ENCODE measurements at places on chromosomes 4 and X. TPM values are rescaled to one million over a fixed set of nuclear protein-coding genes. Genes with fewer than 3 reads are reported as not detected.

DNA sequence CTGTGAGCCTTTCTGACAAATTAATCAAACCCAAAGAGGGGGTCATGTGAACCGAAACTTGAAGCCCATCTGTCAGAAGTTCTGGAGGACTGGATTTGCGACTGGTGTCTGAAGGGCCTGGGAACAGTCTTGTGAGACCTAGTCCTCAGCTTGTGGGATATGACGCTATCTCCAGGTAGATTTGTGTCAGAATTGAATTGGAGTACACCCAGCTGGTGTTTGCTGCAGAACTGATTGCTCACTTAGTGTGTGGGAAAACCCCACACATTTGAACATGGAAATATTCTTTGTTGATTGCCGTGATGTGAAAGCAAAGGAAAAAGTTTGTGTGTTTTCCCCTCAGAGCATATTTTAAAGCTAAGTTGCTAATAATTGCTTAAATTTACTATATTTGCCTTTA, 30.3 kb upstream of the TMSB15B start:
- H3K36me3 ChIP-seq = no peaks in the 10 kb centered on the region
- H3K4me3 ChIP-seq = no peak overlapping the region
- no peaks in the 10 kb centered on the region for H3K4me1 ChIP-seq

Gene MAGEA11
- not detected for total RNA-seq

GRCh38 chr4:98673288-98673644, 14.9 kb upstream of the TSPAN5 start:
- DNase-seq = no peak
- no peaks in the 10 kb centered on the region for H3K36me3 ChIP-seq
- H3K4me1 ChIP-seq = no peaks in the 10 kb centered on the region
- H3K4me3 ChIP-seq = no peak overlapping the region
- no peaks in the 10 kb centered on the region for H3K27me3 ChIP-seq

DNA sequence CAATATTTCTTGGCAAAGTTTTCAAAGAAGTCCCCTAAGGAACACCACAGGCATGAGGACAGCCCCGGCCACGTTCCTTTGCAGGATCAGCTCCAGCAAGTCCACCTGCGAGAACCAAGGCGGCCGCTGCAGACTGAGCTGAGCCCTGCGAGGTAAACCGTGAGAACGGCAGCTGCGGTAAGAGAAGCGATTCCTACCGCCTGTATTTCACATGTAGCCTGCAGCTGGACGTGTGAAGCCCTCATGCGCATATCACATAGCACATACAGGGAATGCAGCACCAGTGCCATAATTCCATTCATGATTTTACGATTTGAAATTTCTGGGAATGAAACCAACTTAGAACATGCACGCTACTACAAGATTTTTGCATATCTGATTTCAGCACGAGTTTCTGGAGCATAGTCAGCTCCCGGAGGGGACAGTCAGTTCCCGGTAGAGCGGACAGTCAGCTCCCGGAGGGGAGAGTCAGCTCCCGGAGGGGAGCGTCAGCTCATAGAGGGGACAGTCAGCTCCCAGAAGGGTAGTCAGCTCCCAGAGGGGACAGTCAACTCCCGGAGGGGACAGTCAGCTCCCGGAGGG, 41.7 kb downstream of the FGFRL1 start:
- no peaks in the 10 kb centered on the region for H3K27me3 ChIP-seq
- H3K4me1 ChIP-seq = peaks cover 14% of the 10 kb centered on the region
- DNase-seq = no peak

DNA sequence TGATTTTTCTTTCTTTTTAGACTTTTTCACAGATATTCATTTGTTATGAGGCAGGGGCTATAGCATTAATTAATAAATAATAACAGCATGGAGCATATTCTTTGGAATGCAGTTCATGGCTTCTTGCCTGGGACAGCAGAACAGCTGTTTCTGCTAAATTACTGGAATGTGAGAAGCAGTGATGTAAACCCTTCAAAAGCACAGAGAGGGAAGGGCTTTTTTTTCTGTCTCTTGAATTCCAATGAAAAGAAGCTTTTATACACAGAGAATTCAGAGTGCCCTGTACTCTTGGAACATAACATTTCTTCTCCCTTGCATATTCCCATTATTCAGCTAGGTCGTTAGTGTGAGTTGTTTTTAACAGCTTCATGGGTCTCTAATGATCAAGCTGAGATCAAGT, 28.5 kb upstream of the ANK2 start:
- no peak overlapping the region for H3K4me3 ChIP-seq
- H3K4me1 ChIP-seq = no peaks in the 10 kb centered on the region
- DNase-seq = no peak
- H3K27ac ChIP-seq = no peak overlapping the region
- H3K36me3 ChIP-seq = no peaks in the 10 kb centered on the region
- no peaks in the 10 kb centered on the region for H3K27me3 ChIP-seq

DNA sequence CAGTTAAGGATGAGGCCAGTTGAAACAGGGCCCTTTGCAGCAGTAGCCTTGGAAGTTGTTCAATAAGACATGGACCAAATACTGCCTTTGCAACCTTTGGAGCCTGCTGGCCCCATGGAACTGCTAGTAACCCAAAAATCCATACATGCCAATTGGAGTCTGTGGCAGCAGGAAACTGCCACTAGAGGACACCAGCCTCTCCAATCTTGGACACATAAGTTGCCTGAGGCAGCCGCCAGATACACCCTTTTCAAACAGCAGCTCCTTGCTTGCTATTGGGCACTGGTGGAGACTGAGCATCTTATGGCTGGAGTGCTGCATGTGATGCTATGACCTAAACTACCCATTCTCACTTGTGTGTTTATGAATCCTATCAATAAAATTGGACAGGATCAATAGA, 14.8 kb upstream of the LAP3 start:
- no peaks in the 10 kb centered on the region for H3K4me1 ChIP-seq
- no peak overlapping the region for H3K27ac ChIP-seq
- H3K4me3 ChIP-seq = no peak overlapping the region
- no peak for DNase-seq

GRCh38 chr4:159175989-159176375, 73.1 kb downstream of the RAPGEF2 start:
- no peaks in the 10 kb centered on the region for H3K36me3 ChIP-seq
- H3K4me3 ChIP-seq = no peak overlapping the region
- no peak for DNase-seq
- no peaks in the 10 kb centered on the region for H3K4me1 ChIP-seq
- H3K27me3 ChIP-seq = no peaks in the 10 kb centered on the region
- H3K27ac ChIP-seq = no peak overlapping the region

- no peaks in the 10 kb centered on the region for H3K27me3 ChIP-seq
- no peaks in the 10 kb centered on the region for H3K4me1 ChIP-seq
- no peak overlapping the region for H3K4me3 ChIP-seq
- DNase-seq = no peak
Measured at GRCh38 chr4:178414881-178415446, 972.7 kb upstream of the AGA start.

DNA sequence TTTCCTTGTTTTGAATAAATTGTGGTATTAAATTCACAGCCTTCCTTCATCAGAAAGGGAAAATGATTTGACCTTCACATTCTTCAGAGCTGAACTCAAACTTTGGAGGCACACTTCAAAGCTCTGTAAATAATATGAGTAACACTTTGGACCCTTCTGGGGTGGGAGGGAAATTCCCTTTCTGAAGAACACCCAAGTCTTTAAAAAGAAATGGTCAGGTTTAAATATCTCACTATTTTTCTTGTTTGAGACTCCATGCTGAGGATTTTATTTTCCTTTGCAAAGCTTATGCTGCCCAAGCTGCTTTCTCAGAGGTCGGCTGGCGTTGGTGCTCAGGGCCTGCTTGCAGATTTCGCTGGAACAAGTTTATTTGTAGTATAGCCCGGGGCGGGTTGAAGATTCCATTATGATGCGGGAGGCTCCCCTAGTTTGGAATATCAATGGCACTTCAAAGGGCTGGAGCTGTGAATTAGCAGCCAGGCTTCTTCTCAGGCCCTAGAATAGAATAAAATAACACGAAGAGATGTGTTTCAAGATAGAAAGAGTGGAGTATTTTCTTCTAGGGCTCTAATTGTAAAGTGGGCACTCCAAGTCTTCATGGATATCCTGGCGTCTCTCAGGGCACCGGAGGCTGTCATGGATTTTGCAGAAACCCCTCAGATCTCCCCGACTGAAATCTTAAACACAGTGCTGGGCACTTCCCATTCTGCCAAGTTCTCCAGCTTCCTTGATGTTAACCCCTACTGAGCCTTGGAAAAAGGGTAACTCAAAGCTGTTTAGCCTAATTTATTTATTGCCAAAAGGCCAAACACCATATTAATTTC, 315.6 kb downstream of the GPAT3 start:
- no peak for DNase-seq
- no peak overlapping the region for H3K27ac ChIP-seq
- no peaks in the 10 kb centered on the region for H3K4me1 ChIP-seq

DNA sequence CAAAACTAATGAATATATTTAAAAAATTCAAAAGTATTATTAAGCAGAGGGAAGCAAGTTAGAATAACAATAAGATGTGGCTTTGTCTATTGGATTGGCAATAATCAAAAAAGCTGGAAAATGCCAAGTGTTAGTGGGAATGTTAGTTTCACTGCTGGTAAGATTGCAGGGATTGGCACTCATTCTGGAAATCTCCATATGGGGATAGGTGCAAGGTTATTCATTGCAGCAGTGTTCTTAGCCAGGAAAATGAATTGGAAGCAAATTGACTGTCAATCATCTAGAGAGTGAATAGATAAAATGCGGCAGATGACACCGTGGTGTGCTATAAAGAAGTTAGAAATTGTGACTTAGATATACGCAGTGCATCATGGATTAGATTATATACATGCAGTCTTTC, 1615.5 kb upstream of the PCDH7 start:
- no peaks in the 10 kb centered on the region for H3K4me1 ChIP-seq
- no peaks in the 10 kb centered on the region for H3K27me3 ChIP-seq
- no peaks in the 10 kb centered on the region for H3K36me3 ChIP-seq
- H3K4me3 ChIP-seq = no peak overlapping the region
- no peak overlapping the region for H3K27ac ChIP-seq

DNA sequence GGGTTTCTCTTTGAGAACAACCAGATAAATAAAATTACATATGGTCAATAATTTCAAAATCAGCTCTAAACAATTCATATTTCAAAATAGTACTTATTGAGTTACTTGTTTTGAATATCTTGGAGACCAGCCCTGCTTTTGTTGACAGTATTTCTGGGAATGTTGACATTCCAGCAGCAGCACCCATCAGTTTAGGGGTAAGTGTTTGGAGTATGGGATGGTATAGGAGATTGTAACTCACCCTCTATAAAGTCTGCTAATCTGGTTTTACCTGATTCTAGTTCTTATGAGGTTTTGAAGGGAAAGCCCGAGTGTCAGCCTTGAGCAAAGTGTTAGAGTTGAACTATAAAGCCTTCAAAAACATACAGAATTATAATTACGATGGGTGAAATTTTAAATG, 139.2 kb upstream of the ANKRD50 start:
- H3K27ac ChIP-seq = no peak overlapping the region
- H3K27me3 ChIP-seq = no peaks in the 10 kb centered on the region

Gene RPA4
- total RNA-seq = not detected

DNA sequence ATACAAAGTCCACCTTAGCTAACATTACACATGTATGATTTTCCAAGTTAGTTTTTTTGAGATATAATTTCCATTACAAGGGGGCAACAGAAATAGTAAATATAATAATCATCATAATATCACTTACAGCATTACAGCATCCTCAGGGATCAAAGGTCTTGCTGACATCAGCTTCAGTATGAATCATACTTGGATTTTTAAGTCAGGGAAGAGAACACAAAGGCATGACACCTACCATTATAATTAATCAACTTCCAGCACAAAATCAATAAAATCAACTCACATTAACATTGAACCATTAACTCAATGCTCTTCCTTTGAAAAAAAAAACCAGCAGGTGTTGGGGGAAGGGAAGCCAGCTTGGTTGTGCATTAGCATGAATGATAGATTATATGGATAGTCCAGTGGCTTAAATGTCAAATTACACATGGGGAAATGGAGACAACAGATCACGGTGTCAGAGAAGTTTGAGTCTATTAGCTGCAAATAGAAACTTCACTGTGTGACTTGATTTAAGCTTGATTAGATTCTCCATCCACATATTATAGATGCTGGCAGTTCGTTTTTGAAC, 66.9 kb upstream of the CAPN6 start:
- no peak overlapping the region for H3K27ac ChIP-seq
- H3K27me3 ChIP-seq = no peaks in the 10 kb centered on the region
- H3K4me3 ChIP-seq = no peak overlapping the region
- no peak for DNase-seq
- no peaks in the 10 kb centered on the region for H3K4me1 ChIP-seq

Gene AMELX
- not detected for total RNA-seq

DNA sequence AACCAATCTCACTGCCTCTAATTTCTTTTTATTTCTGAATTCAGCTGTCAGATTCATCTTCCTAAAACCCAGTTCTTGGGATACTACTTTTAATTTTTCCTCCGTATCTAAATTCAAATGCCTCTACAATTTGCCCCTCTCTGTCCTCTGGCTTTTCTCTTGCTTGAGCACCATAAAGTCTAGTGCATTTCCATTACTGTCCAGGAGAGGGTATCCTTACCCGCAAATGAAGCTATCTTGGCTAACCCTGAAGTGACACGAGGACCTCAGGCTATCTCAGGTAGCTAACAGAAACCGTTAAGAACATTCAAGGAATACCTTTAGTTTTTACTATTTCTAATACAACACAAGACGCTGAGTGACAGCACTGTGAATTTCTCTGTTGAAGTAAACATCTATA, 49.4 kb upstream of the PRR32 start:
- no peak overlapping the region for H3K27ac ChIP-seq
- no peaks in the 10 kb centered on the region for H3K36me3 ChIP-seq
- no peaks in the 10 kb centered on the region for H3K27me3 ChIP-seq

DNA sequence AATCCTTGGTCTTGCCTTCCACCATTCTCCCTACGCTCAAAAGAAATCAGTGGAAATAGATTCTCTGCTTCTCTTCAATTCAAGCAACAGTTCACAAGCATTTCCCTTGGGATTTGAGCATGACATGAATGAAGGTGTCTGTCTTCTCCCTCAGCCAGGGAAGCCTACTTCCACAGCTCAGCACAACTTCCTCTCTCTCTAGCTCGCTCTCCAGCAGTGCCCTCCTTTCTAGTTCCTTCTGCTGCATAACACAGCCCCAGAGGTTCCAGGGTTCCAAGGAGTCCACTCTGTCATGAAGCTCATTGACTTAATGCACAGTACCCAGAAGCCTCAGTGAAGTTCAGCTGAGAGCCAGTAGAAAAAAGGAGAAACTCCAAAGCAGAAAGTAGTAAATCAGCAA, 81.3 kb downstream of the PLS3 start:
- H3K4me3 ChIP-seq = no peak overlapping the region
- H3K27ac ChIP-seq = no peak overlapping the region
- H3K27me3 ChIP-seq = no peaks in the 10 kb centered on the region
- H3K36me3 ChIP-seq = no peaks in the 10 kb centered on the region
- H3K4me1 ChIP-seq = no peaks in the 10 kb centered on the region
- no peak for DNase-seq

Gene MAGEA4
- not detected for total RNA-seq

Gene LRIT3
- total RNA-seq = 0.34 TPM

GRCh38 chr4:129350834-129351721, 255.1 kb downstream of the C4orf33 start:
- no peak overlapping the region for H3K27ac ChIP-seq
- H3K36me3 ChIP-seq = no peaks in the 10 kb centered on the region
- H3K27me3 ChIP-seq = no peaks in the 10 kb centered on the region

- no peak overlapping the region for H3K27ac ChIP-seq
- H3K27me3 ChIP-seq = no peaks in the 10 kb centered on the region
- H3K36me3 ChIP-seq = no peaks in the 10 kb centered on the region
- DNase-seq = no peak
- no peak overlapping the region for H3K4me3 ChIP-seq
Measured at GRCh38 chrX:150163221-150163930, 199.7 kb upstream of the MAMLD1 start.

GRCh38 chr4:112451831-112452230, 64.1 kb downstream of the NEUROG2 start:
- no peaks in the 10 kb centered on the region for H3K27me3 ChIP-seq
- H3K4me3 ChIP-seq = no peak overlapping the region
- DNase-seq = no peak
- no peaks in the 10 kb centered on the region for H3K4me1 ChIP-seq
- H3K36me3 ChIP-seq = no peaks in the 10 kb centered on the region

Gene FAAH2
- total RNA-seq = 8.1 TPM

Gene BANK1
- 0.54 TPM for total RNA-seq

Measured in naive thymus-derived CD4-positive, alpha-beta T cell (primary cell).